Mammary epithelial cell (primary cell): ENCODE measurements at places on chromosomes 1 and 21. TPM values are rescaled to one million over a fixed set of nuclear protein-coding genes. Genes with fewer than 3 reads are reported as not detected.

The LAMB3 gene
- 1,283 TPM for polyA plus RNA-seq

The NBPF14 gene
- 36.5 TPM for polyA plus RNA-seq

The MYOC gene
- not detected for polyA plus RNA-seq

The SH3BGR gene
- 0.66 TPM for polyA plus RNA-seq

The PTGFR gene
- 0.02 TPM for polyA plus RNA-seq

The RGS13 gene
- not detected for polyA plus RNA-seq

The CYP4B1 gene
- 0.52 TPM for polyA plus RNA-seq

The RPE65 gene
- not detected for polyA plus RNA-seq

The RAP1GAP gene
- 0.31 TPM for polyA plus RNA-seq

The OR2T33 gene
- polyA plus RNA-seq, result not detected

The MX2 gene
- not detected for polyA plus RNA-seq

The MSH4 gene
- polyA plus RNA-seq, result 0.01 TPM

The SPRR2F gene
- not detected for polyA plus RNA-seq

The FAM72D gene
- polyA plus RNA-seq, result 2.5 TPM
